ENCODE measurements at places on chromosomes 13 and 19. TPM values are rescaled to one million over a fixed set of nuclear protein-coding genes. Genes with fewer than 3 reads are reported as not detected.

Gene RFXANK
- 65.2 TPM for total RNA-seq

Gene MEIOSIN
- not detected for total RNA-seq

Gene ZFR2
- not detected for total RNA-seq

Gene ZNF66
- 1.5 TPM for total RNA-seq

Gene GPR183
- total RNA-seq, result not detected

Gene EBI3
- total RNA-seq, result not detected

Gene LGALS4
- not detected for total RNA-seq

Gene CEBPA
- 0.51 TPM for total RNA-seq

Gene ZNF525
- 7.4 TPM for total RNA-seq

Gene PHLDB3
- 22.3 TPM for total RNA-seq

Gene ZNF221
- 15.2 TPM for total RNA-seq

Gene PCID2
- 66.8 TPM for total RNA-seq

Gene NOTCH3
- total RNA-seq, result 26.4 TPM

Gene ZNF765
- total RNA-seq, result 13.1 TPM

Gene OR7C1
- total RNA-seq, result not detected

Gene ZNF99
- total RNA-seq, result not detected

Gene UBA52
- 1,142 TPM for total RNA-seq

Gene TMPRSS9
- under 0.01 TPM for total RNA-seq

Gene IGFL1
- total RNA-seq, result not detected

Gene ACER1
- total RNA-seq, result not detected

Gene LSM4
- 124 TPM for total RNA-seq

Gene KBTBD7
- total RNA-seq, result 4.6 TPM

Gene POSTN
- total RNA-seq, result 38.0 TPM

Gene CGB8
- total RNA-seq, result not detected

Gene ZNF536
- total RNA-seq, result 0.50 TPM

Gene ICAM1
- total RNA-seq, result 15.9 TPM

Gene PSG6
- total RNA-seq, result 0.17 TPM

Gene SELENOV
- not detected for total RNA-seq

Gene CYP2A7
- not detected for total RNA-seq

Gene ATP11A
- total RNA-seq, result 7.8 TPM

Gene TNFRSF19
- total RNA-seq, result 214 TPM
